ENCODE measurements at places on chromosomes 7 and 10. TPM values are rescaled to one million over a fixed set of nuclear protein-coding genes. Genes with fewer than 3 reads are reported as not detected.

GRCh38 chr7:102426268-102427018 is 6.9 kb upstream of the ORAI2 start:
- no peak for DNase-seq

DNA sequence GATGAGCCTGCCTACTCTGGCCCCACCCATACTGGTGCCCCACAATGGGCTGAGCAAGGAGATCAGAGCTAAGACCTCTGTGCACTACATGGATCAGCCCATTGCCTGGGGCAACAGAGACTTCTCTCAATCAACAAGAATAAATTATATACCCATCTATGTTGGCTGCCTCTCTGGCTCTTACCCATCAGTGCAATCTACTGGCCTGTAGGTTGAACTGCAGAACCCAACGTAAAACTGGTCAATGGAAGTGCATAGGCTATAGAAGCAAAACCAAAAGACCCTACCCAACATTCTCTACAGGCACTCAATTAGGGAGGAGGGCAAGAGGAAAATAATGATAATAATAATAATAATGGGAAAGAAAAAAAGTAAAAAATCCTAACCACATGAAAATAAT is 574.3 kb downstream of the MAGI2 start:
- DNase-seq: no peak

DNA sequence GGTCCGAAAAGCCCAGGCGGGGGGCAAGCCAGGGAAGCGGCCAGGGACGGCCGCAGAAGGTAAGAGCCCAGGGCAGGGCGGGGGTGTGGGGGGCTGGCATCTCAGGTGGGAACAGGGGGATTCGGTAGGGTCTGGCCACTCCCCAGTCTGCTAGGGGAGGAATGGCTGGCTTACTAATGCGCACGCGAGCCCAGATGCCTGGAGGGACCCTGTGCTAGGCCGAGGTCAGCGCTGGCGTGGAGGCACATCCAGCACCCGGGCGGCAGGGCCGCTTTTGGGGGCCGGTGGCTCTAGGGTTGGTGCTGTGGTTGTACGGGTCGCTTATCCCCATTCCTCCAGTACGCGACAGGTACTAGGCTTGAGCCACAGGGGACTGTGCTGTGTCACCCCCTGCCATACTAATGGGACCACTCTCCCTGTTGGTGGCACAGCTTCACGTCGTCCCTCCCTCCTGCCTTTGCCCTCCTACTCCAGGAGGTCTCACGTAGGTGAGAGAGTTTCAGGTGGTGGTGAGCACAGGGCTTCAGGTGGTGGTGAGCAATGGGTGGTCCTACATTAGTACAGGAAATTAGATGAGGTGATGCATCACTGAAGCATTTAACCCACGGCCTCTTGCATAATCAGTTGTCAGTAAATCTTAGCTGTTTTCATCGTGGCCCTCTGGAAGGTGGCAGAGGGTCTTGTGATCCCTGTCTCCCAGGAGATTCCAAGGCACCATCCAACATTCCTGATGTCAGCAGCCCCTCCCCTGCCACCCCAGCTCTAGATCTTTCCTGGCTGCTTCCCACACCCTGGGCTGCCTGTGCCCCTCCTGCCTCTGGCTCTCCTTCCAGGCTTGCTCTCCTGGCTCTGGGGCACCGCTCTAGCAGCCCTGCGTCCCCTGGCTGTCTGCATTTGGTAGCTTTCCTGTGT is 971 bp downstream of the AEBP1 start:
- peak; percentile 87 for DNase-seq

DNA sequence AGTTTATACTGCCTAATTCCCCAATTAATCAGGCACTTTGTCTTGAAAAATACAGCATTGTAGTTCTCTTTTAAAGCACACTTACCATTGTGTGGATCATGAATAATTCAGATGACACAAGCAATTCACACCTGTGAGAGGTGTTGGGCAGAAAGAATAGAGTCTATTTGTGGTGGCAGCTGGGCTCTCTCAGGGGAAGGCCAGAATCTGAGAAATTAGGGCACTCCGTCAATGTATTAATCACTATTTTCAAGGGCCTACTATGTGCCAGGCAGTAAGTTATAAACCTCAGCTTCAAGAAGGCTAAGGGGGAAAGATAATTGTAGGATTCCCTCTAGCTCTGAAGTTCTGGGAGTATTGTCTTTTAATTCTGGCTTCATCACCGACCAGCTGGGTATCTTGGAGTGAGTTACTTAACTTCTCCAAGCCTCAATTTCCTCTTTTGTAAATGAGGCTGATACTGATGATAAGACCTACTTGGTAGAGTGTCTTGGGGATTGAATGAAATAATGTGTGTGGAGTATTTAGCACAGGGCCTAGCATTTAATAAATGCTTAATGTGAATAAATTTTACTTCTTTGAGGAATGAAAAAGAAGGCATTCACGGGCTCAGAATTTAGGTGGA is 2.5 kb downstream of the CHN2 start:
- DNase-seq: no peak

- DNase-seq: peak; percentile 75
Observed at GRCh38 chr7:106283831-106284713, 711 bp downstream of the NAMPT start.

DNA sequence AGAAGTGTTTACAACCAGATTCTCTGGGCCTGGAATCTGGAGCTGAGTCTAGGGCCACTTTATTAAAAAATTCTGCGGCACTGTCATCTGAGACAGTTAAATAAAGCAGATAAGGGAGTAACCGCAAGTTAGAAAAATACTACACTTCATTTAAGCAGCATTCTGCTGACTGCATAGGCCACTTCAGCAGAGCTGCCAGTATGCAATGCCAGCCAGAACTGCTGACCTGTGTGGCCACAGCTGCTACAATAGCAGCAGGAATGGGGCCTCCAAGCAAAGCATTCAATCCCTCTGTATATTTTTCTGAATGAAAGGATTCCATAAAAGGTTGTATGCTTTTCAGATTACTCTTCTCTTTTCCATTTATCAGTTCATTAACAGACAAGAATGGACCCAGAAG is 136.0 kb downstream of the COL28A1 start:
- DNase-seq: no peak

DDX56 gene
- total RNA-seq: 44.7 TPM

VSIR gene
- 91.8 TPM for total RNA-seq

- no peak for DNase-seq
Observed at GRCh38 chr10:76649254-76649653, 988.4 kb downstream of the KCNMA1 start.

GRCh38 chr10:124166431-124167125 is 73.2 kb upstream of the CHST15 start:
- DNase-seq: no peak

GRCh38 chr10:88913127-88913526 is 33.1 kb downstream of the STAMBPL1 start:
- no peak for DNase-seq

WNT8B gene
- not detected for total RNA-seq

Measured in aorta (tissue), 5 donors.